ENCODE measurements at places on chromosomes 13 and 19.

DNA sequence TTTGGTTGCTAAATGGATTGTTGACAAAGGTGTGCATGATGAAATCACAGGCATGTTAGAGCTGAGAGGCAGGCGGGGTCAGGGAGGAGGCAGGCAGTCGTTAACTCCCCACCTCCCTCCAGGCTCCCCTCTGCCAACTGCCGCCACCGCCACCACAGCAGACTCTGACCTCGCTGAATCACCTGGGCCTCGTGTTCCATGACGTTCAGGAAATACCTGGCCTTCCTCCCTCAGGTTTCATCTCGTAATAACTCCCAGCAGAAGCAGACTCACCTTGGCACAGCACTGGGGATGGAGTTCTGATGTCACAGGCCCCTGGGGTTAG is 198.5 kb downstream of the KATNAL1 start:
- peak; percentile 79 for DNase-seq

DNA sequence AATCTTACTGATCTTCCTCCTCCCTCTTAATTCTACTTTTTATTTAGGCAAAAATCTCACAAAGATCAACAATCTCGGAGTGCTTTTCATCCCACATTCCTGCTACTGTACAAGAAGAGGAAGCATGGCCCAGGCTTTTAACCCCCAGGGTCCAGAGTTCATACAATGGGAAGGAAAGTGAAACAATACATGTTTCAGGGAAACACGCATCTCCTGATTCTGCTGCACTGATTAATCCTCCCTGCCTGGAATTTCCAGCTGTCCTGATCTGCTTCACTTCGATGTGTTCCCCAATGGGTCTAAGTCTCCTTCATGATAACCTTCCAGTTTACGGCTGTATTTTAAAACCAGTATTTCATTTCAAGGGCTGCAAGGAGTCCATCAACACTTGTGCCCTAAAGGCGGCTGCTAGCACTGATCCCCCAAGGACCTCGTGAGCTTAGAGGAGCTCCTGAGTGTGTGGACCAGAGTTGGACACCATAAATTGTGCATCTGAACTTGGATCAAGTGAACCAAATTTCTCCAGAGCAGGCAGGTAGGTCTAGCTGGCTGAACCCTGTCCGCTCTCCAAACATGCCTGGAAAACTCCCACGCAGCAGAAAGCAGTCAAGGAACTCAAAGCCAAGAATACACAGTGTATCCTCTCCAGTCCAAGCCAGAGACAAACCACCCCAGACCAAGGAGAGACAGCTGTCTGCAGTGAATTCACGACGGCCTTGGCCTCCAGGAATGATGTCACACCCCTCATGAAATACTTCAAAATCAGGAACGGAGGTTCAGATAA is 44.3 kb downstream of the COL4A1 start:
- DNase-seq, result no peak

DNA sequence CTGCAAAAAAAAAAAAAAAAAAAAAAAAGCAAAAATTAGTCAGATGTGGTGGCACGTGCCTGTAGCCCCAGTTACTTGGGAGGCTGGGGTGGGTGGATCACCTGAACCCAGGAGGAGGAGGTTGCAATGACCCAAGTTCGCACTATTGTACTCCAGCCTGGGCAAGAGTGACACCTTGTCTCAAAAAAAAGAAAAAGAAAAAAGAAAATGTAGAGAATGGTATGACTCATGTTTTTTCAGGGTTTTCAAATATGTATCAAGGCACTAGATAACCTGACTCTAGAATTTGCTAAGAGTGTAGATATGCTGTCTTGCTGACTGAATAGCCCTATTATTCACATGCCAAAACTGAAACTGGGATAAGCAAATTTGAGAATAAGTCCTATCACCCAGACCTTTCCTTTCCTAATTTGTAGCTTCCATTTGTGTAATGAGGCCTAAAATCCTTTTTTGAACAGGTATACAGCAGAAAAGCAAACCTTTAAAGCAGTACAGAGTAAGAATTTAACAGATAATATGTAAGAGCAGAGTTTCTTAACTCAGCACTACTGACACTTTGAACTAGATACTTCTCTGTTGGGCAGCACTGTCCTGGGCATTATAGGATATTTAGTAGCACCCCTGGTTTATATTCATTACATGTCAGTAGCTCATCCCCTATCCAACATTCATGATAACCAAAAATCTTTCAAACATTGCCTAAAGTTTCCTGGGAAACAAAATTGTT is 108.6 kb downstream of the ELF1 start:
- DNase-seq, result no peak

- no peak for DNase-seq
Measured at GRCh38 chr19:14889994-14890642, 4.2 kb upstream of the OR7A17 start.

GRCh38 chr19:48502350-48503018 is 9.2 kb downstream of the LMTK3 start:
- DNase-seq, result no peak

- DNase-seq, result no peak
Measured at GRCh38 chr13:112638157-112638750, 50.3 kb upstream of the TUBGCP3 start.

DNA sequence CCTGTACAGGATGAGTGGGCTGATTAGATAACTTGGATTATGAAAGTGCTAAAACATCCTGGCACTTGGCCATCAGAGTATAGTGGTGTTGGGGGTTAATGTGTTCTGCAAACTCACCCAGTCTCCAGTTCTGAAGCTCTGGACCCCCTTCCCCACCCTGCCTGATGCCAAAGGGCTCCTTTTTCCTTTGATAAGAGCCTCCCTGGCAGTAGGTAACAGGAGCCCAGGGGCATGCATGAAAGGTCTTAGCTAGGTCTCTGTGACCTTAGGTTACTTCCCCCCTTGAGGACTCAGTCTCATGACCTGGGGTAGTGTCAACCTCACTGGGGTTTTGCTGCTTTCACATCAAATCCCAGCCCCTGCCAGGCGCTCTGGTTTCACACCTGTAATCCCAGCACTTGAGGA is 2.5 kb downstream of the RPS28 start:
- no peak for DNase-seq

DNA sequence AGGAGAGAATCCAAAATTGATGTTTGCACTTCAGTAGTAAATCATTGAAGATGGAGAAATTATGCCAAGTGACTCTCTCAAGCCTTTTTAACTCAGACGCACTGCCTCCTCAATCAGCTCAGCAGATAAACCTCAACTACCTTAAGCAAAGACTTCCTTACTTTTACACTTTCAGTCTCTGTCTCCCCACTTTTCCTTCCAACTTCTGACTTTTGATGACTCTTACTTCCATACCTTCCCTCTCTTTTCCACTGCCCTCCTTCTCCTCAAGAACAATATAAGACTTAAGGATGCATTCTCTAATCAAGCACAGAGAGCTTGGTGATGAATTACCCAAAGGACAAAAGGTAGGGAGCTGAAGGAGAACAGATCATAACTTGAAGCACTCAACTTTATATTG is 4.8 kb upstream of the DACH1 start:
- no peak for DNase-seq

- no peak for DNase-seq
Measured at GRCh38 chr13:46352805-46353204, 34.2 kb downstream of the RUBCNL start.

- no peak for DNase-seq
Measured at GRCh38 chr13:99864627-99864990, 107.0 kb downstream of the ZIC5 start.

DNA sequence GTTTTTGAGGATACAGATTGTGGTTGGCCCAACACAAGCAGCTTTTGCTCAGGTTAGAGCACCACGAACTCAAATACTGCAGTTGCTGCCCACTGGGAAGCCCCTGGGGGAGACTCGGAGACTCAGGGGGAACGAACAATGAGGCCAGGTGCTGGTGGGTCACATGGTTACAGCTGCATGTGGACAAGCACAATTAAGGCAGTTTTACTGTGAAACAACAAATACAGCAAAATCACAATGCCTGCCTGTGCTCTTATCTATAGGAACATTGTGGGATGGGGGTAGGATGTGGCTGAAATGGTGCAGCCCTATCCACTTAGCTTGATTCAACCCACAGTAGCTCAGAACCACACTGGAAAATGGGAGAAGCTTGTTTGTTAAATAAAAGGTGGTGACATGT is 119.7 kb upstream of the SPATA13 start:
- DNase-seq, result no peak
